Heart right ventricle (tissue), 16 donors: ENCODE measurements at places on chromosomes 2 and 18. TPM values are rescaled to one million over a fixed set of nuclear protein-coding genes. Genes with fewer than 3 reads are reported as not detected.

- no peak for DNase-seq
These were observed 2.7 kb upstream of the LCT start for GRCh38 chr2:135839713-135840112.

The VWA3B gene
- polyA plus RNA-seq: 0.06 TPM

The OXER1 gene
- 1.2 TPM for polyA plus RNA-seq

DNA sequence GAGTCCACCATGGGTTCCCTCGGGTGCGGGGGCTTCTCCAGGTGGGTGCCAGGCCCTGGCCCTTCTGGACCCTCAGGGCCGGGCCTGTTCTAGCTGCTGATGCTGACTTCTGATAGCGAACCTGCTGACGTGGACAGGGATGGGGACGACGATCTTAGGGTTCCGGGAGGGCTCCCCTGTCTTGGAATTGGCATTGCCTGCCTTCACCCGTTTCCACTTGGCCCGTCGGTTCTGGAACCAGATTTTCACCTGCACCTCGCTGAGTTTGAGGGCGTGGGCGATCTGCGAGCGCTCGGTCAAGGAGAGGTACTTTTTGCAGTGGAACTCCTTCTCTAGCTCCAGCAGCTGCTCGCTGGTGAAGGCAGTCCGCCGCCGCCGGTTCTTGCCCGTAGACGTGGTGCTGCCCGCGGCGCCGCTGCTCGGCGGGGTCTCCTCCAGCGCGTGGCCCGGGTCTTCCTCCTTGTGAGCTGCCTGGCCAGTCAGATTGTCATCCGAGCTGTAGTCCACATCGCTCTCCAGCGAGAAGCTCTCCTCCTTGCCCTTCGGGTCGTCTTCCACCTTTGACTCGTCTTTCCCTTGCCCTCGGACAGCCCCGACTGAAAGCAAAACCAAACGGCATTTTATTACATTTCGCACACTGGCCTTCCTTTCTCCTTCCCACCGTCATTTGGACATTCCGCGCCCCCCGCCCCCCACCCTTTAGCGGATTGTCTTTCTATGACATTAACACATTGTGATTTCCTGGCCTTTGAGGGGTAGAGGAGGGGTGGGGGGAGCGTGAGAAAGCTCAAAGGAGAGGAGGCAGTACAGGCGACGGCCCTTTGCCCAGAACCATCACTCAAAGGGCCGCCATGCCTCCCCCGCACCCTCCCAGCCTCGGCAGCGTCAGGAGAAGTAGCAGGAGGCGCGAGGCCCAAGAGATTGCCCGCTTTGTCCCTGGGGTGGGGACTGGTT lies 2.1 kb downstream of the GBX2 start:
- no peak for DNase-seq

DNA sequence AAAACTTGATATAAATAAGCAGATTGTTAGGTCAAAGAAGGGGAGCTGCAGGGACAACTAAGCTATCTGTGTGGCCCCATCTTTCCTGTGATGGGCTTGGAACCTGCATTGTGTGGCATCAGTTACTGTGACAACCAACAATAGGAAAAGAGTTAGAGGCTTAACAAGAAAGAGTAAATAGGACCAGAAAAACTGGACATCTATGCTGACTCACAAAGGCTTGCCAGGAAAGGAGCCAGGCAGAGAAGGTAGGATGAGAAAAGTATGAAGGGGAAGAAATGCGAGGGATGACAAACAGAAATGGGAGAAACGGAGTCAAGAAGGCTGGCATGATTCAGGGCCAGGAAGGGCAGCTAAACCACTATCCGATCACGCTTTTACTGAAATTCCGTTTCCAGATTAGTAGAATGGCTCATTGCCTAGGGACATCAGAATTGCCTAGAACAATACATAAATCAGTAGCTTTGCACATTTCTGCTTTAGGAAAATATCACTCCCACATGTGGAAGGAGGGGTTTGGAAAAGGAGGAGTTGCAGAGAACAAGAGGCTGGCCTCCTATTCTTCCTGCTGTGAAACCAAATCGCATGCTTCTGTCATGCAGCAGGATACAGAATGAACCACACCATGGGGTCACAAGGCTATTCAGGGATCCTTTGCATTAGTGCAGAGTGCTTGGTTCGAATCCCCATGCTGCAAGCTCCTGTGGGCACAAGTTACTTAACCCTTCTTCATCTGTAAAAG lies 7.3 kb downstream of the PLA2R1 start:
- DNase-seq: no peak

The CRACDL gene
- polyA plus RNA-seq: 3.1 TPM

GRCh38 chr2:33619028-33619427 lies 19.9 kb upstream of the FAM98A start:
- no peak for DNase-seq

DNA sequence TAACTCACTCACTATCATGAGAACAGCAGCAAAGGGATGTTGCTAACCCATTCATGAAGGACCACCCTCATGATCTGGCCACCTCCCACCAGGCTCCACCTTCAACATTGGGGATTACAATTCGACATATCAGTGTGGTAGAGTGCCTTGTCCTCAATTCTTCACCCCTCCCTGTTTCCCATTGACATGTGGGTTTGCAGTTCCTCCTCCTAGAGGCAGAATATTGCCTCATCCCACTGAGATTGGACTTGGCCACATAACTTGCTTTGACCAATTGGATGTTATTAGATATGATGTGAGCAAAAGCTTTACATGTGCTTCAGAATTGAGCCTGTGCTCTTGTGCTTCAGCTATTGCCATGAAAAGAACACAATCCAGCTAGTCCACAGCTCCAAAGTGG lies 217.0 kb upstream of the CXCR4 start:
- no peak for DNase-seq

GRCh38 chr18:449374-449773 lies 51.1 kb downstream of the COLEC12 start:
- no peak for DNase-seq

The C2orf74 gene
- 39.0 TPM for polyA plus RNA-seq
